ENCODE measurements at places on chromosomes 6 and 20.
A peak's percentile ranks its signal among the peaks of the same experiment; 100 is the strongest.

GRCh38 chr20:36018208-36018988 lies 50.0 kb downstream of the CNBD2 start:
- DNase-seq = no peak

DNA sequence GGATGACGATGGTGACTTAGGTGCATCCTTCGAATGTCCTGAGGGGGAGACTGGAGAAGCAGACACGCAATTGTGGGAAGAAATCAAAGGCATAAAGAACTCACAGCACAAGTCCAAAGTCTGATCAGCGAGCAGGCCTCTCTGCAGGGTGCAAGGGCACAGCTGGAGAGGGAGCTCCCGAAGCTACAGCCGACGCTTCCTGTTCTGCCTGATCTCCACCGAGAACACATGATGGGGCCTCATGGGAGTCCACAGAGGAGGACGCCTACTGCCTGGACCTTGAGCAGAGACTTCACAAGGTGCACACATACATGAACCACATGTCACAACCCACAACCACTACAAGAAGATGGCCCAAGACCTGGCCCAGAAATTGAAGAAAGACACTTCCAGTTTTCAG lies 51.4 kb downstream of the RIN2 start:
- DNase-seq = no peak

DNA sequence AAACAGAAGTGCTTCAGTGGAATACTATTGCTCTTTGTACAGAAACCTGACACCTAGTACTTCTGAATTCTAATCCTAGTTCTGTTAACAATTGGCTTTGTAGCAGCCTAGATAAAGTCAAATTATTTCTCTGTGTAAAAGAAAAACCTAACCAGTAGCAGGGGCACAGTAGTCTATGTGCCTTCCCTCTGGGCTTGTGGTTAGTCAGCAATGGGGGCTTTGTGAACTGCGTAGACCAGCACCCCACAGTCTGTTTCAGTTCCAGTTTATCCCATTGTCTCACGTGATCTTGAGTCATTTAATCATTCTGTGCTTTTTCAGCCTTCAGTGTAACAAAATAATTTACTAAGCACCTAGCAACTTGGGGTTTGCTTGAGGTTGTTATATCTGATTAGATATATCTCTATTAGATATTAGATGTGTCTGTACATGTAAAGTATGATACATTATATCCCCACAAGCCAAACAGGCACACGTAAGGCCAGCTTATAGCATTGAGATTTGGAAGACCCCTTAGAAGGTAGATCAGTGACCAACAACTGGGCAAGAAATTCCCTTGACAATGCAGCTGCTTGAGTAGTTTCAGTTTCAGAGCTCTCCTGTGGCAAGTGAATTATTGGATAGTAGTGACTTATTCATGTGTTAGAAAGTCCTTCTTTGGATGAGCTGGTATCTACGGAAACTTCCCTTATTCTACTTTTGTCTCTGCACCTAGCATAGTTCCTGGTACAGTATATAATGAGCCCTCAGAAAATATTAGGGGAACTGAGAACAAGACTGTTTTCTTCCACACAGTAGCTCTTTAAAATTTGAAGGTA lies 27.9 kb upstream of the CCR6 start:
- DNase-seq = no peak

- DNase-seq = no peak
These were observed 191.2 kb upstream of the RREB1 start for GRCh38 chr6:6916598-6916997.

- DNase-seq = no peak
These were observed 85.2 kb downstream of the ELOVL4 start for GRCh38 chr6:79862126-79862525.

GRCh38 chr6:10315658-10316372 lies 99.1 kb downstream of the TFAP2A start:
- no peak for DNase-seq

DNA sequence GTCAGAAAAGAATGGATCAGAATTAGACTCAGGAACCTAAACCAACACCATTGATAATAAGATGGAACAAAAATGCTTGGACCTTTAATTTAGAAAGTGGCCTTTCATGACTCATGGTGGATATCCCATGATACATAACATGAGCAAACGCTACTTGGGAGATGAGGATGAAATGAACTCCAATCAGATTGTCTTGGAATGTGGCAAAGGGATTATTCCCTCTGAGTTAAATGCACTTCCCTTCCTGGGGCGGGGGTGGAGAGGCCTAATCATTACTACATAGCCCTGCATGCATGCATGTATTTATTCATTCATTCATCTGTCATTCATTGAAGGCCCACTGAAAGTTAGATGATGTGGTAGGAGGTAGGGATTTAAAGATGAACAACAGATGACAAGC lies 174.0 kb downstream of the AIG1 start:
- no peak for DNase-seq

- peak; percentile 52 for DNase-seq
These were observed 11.8 kb upstream of the BFSP1 start for GRCh38 chr20:17542993-17543412.

DNA sequence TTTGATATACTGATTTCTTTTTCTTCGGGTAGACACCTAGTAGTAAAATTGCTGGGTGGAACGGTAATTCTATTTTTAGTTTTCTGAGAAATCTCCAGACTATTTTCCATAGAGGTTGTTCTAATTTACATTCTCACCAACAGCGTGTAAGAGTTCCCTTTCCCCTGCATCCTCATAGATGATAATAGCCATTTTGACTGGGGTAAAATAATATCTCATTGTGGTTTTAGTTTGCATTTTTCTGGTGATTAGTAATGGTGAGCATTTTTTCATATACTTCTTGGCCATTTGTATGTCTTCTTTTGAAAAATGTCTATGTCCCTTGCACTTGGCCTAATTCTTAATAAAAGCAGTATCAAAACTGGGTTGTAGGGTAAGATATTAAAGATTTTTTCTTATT lies 148.9 kb upstream of the SIM1 start:
- DNase-seq = no peak

DNA sequence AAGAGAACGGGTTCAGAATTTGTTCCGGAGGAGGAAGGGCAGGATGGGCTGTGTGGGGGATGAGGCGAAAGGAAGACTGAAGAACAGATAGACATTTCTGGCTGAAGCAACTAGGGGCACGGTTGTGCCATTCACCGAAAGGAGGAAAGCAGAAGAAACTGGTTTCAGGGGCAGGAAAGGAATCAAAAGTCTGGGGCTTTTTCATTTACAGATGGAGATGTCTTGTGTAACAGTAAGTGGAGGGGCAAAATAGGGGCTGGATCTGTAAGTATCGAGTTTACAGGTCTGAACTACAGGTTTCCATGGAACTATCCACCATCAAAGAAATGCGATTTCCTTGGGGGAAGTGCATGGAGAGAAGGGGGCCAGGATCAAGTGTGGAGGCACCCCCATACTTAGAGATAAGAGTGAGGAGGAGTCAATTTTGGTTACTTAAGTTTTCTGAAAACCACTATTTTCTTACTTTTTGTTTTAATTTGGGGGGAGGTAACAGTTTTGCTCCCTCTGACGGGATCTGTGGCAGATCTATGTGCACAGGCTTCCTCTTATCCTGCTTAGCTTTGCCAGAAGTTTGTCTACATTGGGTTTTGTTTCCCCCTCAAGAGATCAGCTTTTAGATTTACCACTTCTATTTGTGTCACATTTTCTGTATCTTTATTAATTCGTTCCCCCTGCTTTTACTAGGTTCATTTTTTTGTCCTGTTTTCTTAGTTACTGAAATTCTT lies 120.1 kb downstream of the SLC23A2 start:
- no peak for DNase-seq

GRCh38 chr20:37020636-37021035 lies 69.1 kb upstream of the SAMHD1 start:
- DNase-seq = no peak

DNA sequence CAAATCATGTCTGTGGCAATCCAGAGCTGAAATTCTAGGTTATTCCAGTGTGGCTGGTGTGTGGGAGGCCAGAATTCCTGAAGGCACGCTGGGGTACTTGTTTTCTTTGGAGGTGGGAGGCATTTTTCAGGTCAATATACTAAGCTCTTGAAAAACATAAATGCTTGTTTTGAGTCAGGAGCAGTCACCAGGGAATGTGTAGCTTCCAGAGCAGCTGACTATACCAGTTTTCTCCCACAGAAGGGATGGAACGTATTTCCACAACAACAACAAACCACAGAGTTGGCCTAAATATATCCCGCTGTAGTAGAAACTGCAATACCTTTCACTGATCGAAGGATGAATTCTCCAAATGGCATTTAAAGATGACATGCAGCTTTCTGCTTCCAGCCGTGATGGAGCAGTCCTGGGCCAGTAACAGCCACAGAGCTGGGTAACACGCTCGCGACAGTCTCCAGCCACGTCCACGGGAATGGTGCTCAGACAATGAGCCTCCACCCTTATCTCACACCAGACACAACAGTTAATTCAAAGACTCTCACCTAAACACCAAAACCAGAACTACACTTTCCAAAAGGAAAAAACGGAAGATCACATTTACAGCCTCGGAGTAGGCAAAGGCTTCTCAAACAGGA lies 23.2 kb downstream of the CHRNA4 start:
- peak; percentile 63 for DNase-seq

DNA sequence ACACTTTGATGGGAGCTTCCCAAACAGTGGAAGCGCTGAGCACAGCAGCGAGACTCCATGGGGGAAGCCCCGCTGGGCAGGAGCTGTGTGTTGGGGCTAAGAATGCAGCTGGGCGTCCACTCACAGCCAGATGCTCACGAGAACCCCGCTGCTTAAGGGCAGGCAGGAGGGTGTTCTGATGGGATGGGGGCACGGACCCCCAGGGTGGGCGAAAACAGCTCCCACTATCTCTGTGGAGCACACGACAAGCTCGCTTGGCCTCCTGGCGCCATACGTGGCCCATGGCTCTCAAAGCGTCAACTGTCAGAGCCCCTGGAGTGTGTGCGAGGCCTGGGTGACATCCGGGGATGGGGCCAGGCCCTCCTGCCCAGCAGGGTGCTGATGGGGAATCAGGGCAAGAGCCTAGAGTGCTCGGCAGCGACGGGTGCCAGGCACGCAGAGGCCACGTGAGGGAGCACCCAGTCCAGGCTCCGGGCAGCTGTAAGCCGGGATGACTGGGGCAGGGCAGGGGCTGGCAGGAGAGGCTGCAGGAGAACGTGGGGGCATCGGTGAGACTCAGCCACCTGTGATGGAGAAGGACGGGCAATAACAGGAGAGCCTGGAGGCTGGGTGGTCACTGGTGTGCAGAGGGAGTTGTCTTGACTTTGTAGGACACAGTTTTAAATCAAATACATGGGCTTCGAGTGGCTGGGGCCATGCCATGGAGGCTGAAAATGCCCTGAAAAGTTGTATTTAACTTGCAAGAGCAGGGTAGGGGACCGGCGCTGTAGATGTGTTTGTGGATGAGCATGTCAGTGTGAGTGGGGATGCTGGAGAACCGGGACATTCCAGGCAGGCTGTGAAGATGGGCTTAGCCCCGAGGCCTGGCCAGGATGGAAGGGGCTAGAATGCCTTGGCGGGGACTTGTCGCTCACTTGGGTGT lies 27.3 kb downstream of the PYGB start:
- DNase-seq = no peak

DNA sequence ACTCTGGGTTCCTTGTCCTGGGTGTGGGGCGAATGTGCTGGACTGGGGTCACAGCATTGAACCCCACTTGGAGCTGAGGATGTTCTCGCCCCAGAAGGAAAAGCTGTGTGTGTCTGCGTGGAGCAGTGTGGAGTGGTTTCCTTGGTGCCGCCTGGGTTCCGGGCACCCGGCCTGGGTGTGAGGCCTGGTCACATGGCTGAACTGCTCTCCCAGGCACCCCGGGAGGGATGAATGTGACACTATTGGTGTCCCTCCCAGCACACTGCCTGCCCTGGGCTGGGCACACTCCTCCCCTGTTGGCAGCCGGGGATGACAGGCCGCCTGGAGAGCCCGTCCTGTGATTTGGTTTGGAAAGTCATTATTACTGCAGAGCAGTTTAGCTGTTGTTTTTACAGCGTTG lies 12.3 kb downstream of the MYT1 start:
- no peak for DNase-seq

DNA sequence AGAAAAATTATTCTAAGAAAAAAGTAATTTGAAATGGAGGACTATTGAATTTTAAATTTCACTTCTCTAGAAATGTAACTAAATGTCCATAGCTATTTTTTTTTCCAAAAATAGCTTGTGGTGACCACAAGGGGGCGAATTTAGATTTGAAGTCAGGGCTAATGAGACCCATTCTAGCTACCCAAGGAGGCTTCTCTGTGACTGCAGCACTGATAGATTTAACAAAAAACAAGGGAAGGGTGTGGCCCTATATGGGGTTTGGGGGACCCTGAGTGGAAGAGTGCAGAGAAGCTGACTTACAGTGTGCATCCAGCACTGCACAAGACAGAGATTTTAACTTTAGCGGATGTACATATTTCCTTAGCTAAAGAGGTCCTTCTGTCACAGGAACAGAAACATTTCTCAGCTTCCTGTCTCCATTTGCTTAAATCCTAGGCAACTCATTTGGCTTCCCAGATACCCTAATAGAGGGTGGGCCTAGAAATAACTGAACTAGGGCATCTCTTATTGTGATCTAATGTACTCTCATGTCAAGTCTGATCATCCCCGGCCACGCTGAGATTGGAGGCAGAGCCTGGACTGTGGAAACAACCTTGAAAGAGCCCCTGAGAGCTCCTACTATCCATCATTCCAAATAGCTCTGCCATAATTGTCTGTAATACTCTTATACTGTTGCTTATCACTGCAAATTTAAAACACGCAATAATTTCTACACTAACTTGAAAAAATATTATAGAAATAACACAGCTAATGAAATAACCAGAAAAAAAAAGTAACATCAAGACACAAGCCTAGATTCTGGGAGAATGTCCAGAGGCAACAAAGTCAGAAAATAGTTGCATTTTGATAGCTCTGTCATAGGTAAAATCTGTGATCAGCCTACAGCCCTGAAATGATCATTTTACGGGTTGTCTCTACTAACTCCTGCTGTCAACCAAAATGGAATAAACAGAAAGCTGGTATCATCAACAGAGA lies 93.6 kb downstream of the SNAP91 start:
- DNase-seq = peak; percentile 12

- DNase-seq = no peak
These were observed 170.4 kb downstream of the PHF3 start for GRCh38 chr6:63805808-63806572.

DNA sequence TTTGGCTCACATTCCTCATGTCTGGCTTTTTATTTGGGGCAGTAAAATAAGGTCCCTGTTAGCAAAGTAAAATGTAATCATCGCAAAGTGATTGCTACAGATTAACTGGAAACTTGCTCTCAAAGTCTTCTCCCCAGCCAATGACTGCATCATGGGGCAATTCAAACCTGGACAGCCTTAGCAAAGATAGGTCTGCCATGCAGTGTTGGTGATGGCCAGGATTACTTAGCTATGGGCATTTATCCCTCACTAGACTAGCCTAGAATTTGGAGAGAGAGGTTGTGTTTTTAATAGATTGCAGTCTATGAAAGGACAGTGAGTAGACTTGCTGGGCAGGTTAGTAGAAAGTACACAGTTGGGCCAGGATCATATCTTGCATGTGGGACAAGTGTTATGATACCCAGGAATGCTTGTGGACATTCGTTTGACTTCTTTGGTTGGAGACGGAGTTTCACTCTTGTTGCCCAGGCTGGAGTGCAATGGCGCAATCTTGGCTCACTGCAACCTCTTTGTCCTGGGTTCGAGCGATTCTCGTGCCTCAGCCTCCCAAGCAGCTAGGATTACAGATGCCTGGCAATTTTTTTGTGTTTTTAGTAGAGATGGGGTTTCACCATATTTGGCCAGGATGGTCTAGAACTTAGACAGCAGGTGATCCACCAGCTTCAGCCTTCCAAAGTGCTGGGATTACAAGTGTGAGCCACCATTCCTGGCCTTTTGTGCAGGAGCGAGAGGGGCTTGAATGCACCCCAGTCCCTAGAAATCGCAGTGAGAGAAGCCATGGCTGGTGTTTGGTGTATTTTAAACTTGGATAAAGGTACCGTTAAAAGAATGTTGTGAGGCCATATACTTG lies 3.4 kb downstream of the RPS12 start:
- DNase-seq = no peak
